Naive thymus-derived CD8-positive, alpha-beta T cell (primary cell): ENCODE measurements at places on chromosomes 13 and 19. TPM values are rescaled to one million over a fixed set of nuclear protein-coding genes. Genes with fewer than 3 reads are reported as not detected.
A peak's percentile ranks its signal among the peaks of the same experiment; 100 is the strongest.

PBX4 gene
- polyA plus RNA-seq = 4.2 TPM

CTXN1 gene
- polyA plus RNA-seq = not detected

ERICH4 gene
- not detected for polyA plus RNA-seq

IZUMO1 gene
- polyA plus RNA-seq = not detected

C19orf85 gene
- not detected for polyA plus RNA-seq

CFAP97D2 gene
- polyA plus RNA-seq = 4.8 TPM

MATK gene
- polyA plus RNA-seq = 25.2 TPM

LIM2 gene
- not detected for polyA plus RNA-seq

GPR18 gene
- 26.1 TPM for polyA plus RNA-seq

RNF225 gene
- not detected for polyA plus RNA-seq

ZNF730 gene
- not detected for polyA plus RNA-seq

DNA sequence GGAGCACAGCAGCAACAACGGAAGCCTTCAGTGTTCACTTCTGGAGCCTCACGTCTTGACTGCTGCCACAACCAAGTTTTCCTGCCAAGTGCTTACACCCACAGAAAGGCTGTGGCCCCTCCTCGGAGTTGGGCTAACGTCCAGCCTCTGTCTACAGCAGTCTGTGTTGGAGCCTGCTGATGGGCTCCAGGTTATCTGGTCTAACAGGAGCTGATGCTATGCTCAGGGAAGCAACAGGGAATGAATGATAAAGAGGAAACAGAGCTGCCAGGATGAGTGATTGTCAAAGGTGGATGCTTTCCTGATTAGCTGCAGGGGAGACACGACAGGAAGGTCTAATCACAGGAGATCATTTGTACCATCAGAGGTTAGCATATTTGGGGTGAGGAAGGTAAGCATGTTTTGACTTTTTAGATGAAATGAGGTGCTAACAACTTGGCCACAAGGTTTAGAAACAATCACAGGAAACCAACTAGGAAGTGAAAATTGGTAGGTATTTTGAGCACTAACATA lies 53.8 kb upstream of the RCBTB2 start:
- peaks cover 16% of the 10 kb centered on the region for H3K4me1 ChIP-seq
- no peak for DNase-seq
- peaks cover 16% of the 10 kb centered on the region for H3K27me3 ChIP-seq
- H3K36me3 ChIP-seq = no peaks in the 10 kb centered on the region
- H3K4me3 ChIP-seq = no peak overlapping the region

DNA sequence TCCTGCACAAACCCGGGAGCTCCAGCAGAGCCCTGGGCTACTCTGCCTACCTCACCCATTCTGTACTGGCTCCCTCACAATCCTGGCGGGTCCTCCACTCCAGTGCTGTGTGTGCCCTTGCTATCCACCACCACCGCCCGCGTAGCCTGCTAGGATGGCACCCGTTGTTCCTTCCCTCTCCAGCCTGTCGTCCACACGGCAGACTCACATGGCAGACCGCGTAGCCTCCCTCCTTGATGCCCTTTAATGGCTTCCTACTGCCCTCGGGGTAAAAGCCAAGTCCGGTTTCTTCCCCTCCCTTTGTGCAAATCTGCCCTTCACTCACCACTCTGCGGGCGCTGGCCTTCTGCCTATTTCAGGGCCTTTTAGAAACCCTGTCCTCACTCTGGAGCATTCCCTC lies 106.6 kb downstream of the RAB20 start:
- peaks cover 16% of the 10 kb centered on the region for H3K27me3 ChIP-seq
- no peak overlapping the region for H3K4me3 ChIP-seq
- H3K27ac ChIP-seq = no peak overlapping the region
- no peak for DNase-seq
- no peaks in the 10 kb centered on the region for H3K36me3 ChIP-seq

DNA sequence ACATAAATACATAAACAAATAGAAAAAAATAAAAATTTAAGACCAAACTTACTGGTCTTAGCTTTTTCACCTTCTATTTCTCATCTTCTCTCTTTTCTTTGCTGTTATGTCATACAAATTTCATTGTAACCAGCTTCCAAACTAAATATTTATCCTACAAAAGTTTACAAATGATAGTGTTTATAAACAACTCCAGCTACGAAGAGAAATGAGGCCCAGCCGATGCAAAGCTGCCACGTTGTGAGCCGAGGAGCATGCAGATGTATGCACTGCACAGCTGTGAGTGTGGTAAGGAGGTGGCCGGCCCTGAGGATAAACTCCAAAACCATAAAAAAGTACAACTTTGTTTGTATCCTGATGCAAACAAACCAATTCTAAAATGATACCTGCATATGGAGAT lies 642.4 kb upstream of the SGCG start:
- no peak overlapping the region for H3K4me3 ChIP-seq
- no peaks in the 10 kb centered on the region for H3K4me1 ChIP-seq
- H3K36me3 ChIP-seq = no peaks in the 10 kb centered on the region
- H3K27me3 ChIP-seq = no peaks in the 10 kb centered on the region
- H3K27ac ChIP-seq = no peak overlapping the region
- DNase-seq = no peak

- H3K4me3 ChIP-seq = no peak overlapping the region
- H3K27ac ChIP-seq = no peak overlapping the region
- H3K4me1 ChIP-seq = peaks cover 34% of the 10 kb centered on the region
- peaks cover 11% of the 10 kb centered on the region for H3K36me3 ChIP-seq
These were observed 24.3 kb upstream of the POU2F2 start for GRCh38 chr19:42156571-42156970.

DNA sequence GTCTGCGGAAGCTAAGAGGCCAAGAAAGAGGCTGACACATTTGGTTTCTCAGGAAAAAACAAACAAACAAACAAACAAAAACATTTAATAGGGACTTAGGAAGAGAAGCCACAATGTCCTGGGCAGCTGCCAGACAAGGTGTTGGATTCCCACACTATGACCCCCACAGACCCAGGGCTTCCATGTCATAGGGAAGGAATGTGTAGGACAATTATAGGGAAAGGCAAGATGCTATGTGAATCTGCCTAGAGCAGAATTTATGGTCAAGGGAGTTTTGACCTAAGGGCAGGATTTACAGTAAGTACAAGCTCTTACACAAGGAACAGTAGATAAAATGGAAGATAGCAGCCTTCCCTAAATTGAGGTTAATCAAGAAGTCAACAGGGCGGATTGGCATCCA lies 9.1 kb upstream of the CDADC1 start:
- H3K27ac ChIP-seq = no peak overlapping the region
- H3K4me3 ChIP-seq = no peak overlapping the region
- DNase-seq = no peak
- H3K4me1 ChIP-seq = no peaks in the 10 kb centered on the region
- H3K27me3 ChIP-seq = peaks cover 1% of the 10 kb centered on the region
- no peaks in the 10 kb centered on the region for H3K36me3 ChIP-seq

GRCh38 chr19:58003174-58003828 lies 681 bp upstream of the ZNF606 start:
- no peaks in the 10 kb centered on the region for H3K27me3 ChIP-seq
- peaks cover 31% of the 10 kb centered on the region for H3K4me1 ChIP-seq
- peak overlapping the region; percentile 85 for H3K27ac ChIP-seq
- peak overlapping the region; percentile 87 for H3K4me3 ChIP-seq

DNA sequence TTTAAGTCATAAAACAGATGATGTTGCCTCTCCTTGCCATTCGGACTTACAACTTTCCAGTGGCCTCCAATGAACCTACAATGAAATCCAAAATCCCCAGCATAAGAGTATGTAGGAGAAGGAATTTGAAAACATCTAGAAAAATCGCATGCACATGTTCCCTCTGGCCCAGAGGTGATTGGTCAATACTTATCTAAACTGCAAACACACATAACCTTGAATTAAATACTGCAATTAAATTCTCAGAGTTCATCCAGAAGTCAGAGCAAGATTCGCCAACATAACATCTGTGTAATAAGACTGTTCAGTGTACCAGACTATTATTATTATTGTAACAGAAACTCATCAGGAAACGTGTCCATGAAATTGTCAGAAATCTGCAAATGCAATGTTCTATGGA lies 82.2 kb upstream of the USP29 start:
- H3K36me3 ChIP-seq = peaks cover 66% of the 10 kb centered on the region
- DNase-seq = no peak
- no peak overlapping the region for H3K4me3 ChIP-seq
- peaks cover 3% of the 10 kb centered on the region for H3K27me3 ChIP-seq

GRCh38 chr19:41706741-41707501 lies 1.5 kb upstream of the CEACAM5 start:
- peaks cover 10% of the 10 kb centered on the region for H3K4me1 ChIP-seq
- no peak overlapping the region for H3K27ac ChIP-seq
- H3K4me3 ChIP-seq = peak overlapping the region; percentile 69
- peak; percentile 58 for DNase-seq
- peaks cover 20% of the 10 kb centered on the region for H3K27me3 ChIP-seq

- peak; percentile 9 for DNase-seq
- no peak overlapping the region for H3K27ac ChIP-seq
- H3K36me3 ChIP-seq = no peaks in the 10 kb centered on the region
- no peaks in the 10 kb centered on the region for H3K27me3 ChIP-seq
- H3K4me3 ChIP-seq = no peak overlapping the region
These were observed 1248.9 kb downstream of the SLITRK5 start for GRCh38 chr13:88919970-88920628.

DNA sequence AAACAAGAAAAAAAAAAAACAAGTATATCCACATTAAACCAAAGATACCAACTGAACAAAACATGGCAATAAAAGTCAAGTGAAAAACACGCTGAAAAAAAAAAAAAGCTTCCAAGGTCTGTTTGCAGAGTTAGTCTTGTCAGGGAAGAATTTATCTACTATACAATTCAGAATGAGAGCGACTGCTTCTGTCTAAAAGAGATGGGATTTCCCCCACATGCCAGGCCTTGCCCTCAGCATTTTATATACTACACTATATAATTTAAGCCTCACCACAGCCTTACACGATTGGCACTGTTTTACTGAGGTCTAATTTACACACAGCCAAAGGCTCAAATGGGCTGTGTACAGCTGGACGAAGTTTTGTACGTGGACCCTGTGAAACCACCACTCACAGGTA lies 67.3 kb downstream of the FOXO1 start:
- H3K27ac ChIP-seq = peak overlapping the region; percentile 93
- H3K4me3 ChIP-seq = no peak overlapping the region
- peaks cover 94% of the 10 kb centered on the region for H3K4me1 ChIP-seq
- H3K36me3 ChIP-seq = no peaks in the 10 kb centered on the region
- no peaks in the 10 kb centered on the region for H3K27me3 ChIP-seq

DNA sequence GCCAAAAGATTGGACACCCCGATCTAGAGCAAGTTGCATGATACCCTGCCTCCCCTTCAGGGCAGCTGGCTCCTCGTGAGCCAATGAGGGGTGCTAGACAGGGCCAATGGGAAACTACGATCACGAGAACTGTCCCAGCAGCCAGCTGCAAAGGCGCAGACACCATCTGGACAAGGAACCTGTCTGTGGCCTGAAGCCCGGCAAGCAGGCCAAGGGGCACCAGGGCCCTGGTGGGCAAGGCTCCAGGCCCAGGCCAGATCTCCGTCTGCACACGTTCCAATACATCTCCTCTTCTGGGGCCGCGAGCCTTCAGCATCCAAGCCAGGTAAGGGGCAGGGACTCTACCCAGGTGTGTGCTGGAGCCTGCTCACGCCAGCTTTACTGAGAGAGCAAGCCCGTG lies 20.2 kb downstream of the MED26 start:
- no peaks in the 10 kb centered on the region for H3K27me3 ChIP-seq
- no peak overlapping the region for H3K4me3 ChIP-seq
- no peaks in the 10 kb centered on the region for H3K36me3 ChIP-seq
- no peak for DNase-seq
- peaks cover 74% of the 10 kb centered on the region for H3K4me1 ChIP-seq

DNA sequence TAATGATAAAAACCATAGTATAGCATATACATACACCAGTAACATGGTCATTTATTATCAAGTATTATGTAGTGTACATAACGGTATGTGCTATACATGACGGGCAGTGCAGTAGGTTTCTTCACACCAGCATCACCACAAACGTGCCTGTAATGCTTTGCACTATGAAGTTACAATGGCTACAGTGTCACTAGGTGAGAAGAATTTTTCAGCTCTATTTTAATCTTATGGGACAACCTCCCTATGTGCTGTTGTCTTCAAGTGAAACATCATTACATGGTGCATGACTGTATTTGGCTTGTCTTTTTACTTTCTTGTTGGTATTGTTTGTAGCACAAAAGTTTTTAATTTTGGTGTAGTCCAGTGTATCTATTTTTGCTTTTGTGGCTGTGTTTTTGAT lies 18.7 kb downstream of the CDK8 start:
- H3K27me3 ChIP-seq = no peaks in the 10 kb centered on the region
- H3K4me1 ChIP-seq = peaks cover 37% of the 10 kb centered on the region
- no peak for DNase-seq

DNA sequence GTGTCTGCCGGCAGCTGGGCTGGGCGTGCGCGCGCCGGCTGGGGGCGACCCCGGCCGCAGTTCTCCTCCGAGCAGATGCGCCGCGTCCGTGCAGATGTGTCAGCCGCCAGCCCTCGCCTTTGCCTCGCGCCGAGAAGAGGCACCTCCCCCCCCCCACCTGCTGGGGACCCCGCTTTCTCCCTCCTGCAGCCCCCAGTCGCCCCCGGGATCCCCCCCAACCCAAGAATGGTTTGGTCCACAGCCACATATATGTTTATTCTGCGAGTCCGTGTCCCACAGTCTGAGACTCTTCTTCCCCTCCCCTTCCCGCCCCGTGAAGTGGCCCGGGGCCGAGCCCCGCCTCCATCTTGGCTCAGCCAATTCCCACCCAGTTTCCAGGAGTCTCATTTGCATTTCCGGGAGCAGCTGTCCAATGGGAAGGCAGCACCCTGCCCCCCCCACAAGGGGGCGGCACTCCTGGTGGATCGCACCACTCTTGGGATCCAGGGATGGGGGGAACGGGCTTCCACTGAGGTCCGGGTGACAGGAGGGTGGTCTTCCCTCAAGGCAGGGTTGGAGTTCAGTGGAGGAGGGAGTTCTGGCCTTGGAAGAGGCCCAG lies 8.6 kb downstream of the ISOC2 start:
- H3K27me3 ChIP-seq = peaks cover 5% of the 10 kb centered on the region
- no peak overlapping the region for H3K27ac ChIP-seq
- peaks cover 16% of the 10 kb centered on the region for H3K4me1 ChIP-seq
- no peak for DNase-seq
- peak overlapping the region; percentile 84 for H3K4me3 ChIP-seq

- no peaks in the 10 kb centered on the region for H3K27me3 ChIP-seq
- no peaks in the 10 kb centered on the region for H3K36me3 ChIP-seq
- no peaks in the 10 kb centered on the region for H3K4me1 ChIP-seq
These were observed 382.8 kb upstream of the ZNF507 start for GRCh38 chr19:31962561-31962996.

GRCh38 chr19:19134687-19135158 lies 3.6 kb downstream of the TMEM161A start:
- DNase-seq = peak; percentile 34
- no peak overlapping the region for H3K27ac ChIP-seq
- no peaks in the 10 kb centered on the region for H3K27me3 ChIP-seq
- peaks cover 32% of the 10 kb centered on the region for H3K4me1 ChIP-seq
- H3K4me3 ChIP-seq = no peak overlapping the region

GRCh38 chr13:40671956-40672764 lies 5.7 kb upstream of the FOXO1 start:
- DNase-seq = no peak
- no peaks in the 10 kb centered on the region for H3K27me3 ChIP-seq
- H3K36me3 ChIP-seq = no peaks in the 10 kb centered on the region
- H3K4me1 ChIP-seq = peaks cover 21% of the 10 kb centered on the region
- no peak overlapping the region for H3K27ac ChIP-seq
- H3K4me3 ChIP-seq = no peak overlapping the region

GRCh38 chr19:46428239-46429135 lies at the start of gene PNMA8C:
TSS of gene PNMA8C (minus strand) at chr19:46428936. CDS start at chr19:46428359, 577 bp downstream.
- H3K4me3 ChIP-seq = peak within 1 kb of the TSS; percentile 78
- H3K27me3 ChIP-seq = peaks cover 45% of the 10 kb centered on the region
- no peaks in the 10 kb centered on the region for H3K36me3 ChIP-seq
- peaks cover 16% of the 10 kb centered on the region for H3K4me1 ChIP-seq

GRCh38 chr13:28805193-28805819 lies 14.8 kb upstream of the MTUS2 start:
- H3K4me3 ChIP-seq = no peak overlapping the region
- H3K36me3 ChIP-seq = peaks cover 4% of the 10 kb centered on the region
- H3K4me1 ChIP-seq = no peaks in the 10 kb centered on the region
